NCI-H510A treated with DMSO at 0.1 percent for 48 hours (cell line): ENCODE measurements at places on chromosomes 7 and 10.

GRCh38 chr10:94428766-94429707 lies 26.7 kb downstream of the TBC1D12 start:
- no peak for DNase-seq

DNA sequence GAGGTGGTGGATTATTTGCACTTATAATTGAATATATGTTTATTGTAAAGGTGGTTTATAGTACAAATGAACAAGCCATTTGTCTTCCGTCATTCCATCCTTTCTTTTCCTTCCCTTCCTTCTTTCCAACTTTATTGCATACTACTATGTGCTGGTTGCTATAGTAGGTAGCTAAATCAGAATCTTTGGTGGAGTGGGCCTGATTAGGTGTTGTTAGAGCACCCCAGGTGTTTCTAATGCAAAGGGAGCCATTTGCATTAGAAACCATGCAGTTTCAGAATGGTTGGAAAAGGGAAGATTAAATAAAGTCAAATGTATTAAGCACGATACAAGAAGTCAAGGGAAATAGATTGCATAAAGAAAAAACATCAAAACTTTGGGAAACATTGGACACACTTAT lies 88.8 kb upstream of the TRIL start:
- DNase-seq = no peak

- no peak for DNase-seq
Measured at GRCh38 chr7:21106296-21106732, 319.6 kb upstream of the SP8 start.

GRCh38 chr7:80472491-80473200 lies 39.2 kb downstream of the GNAT3 start:
- DNase-seq = no peak

DNA sequence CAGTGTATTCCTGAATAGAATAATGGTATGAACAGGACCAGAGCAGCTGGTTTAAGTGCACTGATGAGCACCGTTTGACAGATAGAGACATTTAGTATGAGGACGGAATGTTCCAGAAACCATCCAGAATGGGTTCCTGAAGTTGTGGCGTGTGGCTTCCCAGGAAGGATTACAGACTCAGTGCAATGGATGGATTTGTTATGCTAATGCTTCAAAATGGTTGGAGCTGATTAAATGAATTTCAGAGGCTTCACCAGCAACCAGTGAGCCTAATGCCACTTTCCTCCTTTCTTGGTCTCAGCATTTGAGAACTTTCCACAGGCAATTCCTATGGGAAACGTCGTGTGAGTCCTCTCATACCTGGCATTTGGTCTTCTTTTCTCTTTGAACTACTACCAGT lies 9.9 kb downstream of the GATA3 start:
- no peak for DNase-seq

DNA sequence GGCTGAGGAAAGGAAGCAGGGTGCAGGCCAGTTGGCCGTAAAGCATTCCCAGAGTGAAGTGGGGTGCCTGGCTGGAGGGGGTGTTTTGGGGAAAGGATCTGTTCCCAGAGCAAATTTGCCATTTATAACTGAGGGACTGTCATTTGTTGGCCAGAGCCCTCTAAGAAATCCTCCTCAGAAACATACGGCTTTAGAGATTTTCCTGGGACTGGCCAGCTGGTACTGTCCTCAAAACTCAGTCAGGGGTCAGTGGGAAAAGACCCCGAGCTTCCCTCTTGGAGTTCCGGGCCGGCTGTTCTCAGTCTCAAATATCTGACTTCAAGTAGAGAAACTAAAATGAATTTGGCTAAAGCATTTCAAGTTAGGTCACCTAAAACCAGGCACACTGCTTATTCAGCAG lies 55.9 kb downstream of the ETV1 start:
- no peak for DNase-seq

DNA sequence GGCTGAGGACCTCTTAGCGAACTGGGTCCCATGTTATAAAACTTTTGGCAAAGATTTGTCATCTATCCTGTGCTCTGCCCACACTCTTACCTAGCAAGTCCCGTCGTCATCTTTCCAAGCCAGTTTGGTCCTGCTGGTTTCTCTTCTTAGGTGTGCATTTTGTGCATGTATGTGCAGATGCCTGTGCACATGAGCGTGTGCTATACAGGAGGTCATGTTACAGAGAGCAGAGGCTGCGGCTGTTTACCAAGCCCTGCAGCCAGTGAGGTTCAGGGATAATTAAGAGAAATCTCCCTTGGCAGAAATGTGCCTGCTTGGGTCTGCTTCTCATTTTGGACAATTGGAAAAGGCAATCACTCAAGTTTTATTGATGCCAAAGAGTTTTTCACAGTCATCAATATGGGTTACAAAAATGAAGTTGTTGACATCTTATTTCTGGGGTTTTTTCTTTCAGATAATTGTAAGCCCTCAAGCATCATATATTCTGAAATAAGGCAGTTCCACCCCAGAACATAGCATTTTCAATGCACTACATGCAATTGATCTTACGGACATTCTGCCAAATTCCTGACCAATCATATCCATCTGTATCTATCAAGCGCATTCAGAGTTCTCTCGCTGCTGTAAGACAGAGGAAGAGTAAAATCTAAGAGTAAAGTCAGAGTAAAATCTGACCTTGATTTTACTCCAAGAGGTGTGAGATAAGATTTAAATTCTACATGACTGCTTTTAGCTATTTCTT lies 361.4 kb upstream of the ZNF32 start:
- no peak for DNase-seq

DNA sequence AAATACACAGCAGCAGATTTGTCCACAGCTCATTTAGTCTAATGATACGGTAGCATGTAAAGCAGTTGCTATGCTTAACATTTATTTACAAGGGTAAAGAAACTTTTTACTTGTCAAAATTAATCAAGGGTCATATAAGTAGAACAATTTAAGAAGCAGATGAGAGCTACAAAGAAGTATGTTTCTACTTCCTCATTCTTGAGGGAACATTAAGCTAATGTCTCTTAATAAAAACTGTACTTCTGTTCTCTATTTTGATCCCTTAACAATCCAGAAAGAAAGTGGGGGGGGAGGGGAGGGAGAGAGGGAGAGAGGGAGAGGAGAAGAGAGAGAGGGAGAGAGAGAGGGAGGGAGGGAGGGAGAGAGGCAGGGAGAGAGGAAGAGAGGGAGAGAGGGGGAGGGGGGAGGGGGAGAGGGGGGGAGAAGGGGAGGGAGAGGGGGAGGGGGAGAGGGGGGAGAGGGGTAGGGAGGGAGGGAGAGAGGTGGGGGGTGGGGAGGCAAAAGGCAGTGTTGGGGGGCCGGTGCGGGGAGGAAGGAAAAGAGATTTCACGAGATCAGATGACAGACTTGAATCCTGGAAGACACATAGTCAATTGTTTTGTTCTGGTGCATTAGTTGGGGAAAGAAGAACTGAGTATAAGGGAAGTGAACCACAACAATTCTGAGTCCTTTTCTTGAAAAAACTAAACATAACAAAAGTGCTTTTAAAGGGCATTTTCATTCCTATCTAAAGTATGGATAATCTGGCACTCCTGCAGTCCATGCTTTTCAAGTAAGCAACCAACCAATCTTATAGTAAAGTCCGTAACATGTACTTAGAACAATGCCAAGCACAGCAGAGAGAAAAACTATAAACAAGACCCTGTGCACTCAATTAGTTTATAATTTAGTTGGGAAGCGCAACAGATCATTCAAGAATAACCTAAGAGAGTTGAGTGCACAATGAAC lies 128.0 kb downstream of the USP6NL start:
- DNase-seq = no peak

- DNase-seq = no peak
Measured at GRCh38 chr10:92363498-92363897, 72.5 kb downstream of the MARCHF5 start.

DNA sequence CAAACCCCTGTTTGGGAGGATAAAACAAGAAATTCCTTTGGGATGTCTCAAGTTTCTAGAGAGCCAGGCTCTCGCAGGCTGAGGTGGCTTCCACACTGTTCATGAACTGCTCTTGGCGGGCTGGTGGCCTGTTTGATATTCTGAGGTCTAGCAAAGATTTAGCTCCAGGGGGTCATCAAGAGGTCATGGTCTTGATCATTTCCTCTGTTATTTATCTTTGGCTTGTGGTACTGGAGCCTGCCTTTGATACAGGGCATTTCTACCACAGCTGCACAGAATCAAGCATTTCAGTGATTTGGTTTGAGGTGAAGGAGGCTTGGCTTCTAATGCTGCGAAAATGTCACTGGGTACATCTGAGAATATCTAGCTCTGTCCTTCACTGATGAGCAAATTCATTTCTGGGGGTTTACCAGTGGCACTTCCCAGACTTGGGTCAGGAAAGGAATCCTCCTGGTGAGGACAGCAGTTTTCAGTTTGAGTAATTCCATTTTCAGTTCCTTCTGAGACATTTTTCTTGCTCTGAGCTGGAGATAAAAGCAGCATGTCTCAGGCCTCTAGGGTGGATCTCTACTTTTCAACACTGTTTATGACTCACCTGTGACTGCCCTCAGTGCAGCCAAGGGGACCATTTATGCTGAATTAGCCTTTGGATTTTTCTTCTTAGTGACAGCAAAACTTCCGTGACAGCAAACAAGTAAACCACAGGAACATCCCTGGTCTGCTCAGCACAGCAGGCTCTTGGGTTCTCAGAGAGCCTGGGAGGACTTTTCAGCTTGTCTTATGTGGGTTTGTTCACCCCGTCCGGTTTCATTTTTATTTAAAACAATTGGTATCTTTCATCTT lies 312.0 kb downstream of the RNLS start:
- DNase-seq = no peak

GRCh38 chr7:129401228-129401966 lies 32.8 kb upstream of the STRIP2 start:
- no peak for DNase-seq

GRCh38 chr7:138961159-138961558 lies 20.0 kb downstream of the KIAA1549 start:
- DNase-seq = no peak

- no peak for DNase-seq
Measured at GRCh38 chr7:40611095-40611871, 476.5 kb downstream of the SUGCT start.

GRCh38 chr7:117949232-117949631 lies 76.0 kb upstream of the CTTNBP2 start:
- DNase-seq = no peak

DNA sequence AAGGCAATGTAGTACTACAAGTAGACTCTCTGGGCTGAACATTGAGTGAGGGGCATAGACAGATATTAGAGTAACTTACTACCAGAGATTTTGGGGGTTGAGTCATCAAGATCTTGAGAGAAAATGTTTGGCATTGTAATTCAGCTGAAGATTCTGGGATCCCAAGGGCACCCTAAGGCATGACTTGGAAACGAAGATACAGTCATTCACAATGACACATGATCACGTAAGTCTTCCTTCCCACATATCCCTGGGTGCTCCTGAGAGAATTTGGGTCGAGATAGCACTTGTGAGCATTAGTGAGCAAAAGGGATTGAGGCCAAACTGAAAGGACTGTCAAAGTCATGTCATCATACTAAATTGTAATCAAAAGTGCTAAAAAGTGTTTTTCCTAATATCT lies 192.5 kb upstream of the PCLO start:
- no peak for DNase-seq

DNA sequence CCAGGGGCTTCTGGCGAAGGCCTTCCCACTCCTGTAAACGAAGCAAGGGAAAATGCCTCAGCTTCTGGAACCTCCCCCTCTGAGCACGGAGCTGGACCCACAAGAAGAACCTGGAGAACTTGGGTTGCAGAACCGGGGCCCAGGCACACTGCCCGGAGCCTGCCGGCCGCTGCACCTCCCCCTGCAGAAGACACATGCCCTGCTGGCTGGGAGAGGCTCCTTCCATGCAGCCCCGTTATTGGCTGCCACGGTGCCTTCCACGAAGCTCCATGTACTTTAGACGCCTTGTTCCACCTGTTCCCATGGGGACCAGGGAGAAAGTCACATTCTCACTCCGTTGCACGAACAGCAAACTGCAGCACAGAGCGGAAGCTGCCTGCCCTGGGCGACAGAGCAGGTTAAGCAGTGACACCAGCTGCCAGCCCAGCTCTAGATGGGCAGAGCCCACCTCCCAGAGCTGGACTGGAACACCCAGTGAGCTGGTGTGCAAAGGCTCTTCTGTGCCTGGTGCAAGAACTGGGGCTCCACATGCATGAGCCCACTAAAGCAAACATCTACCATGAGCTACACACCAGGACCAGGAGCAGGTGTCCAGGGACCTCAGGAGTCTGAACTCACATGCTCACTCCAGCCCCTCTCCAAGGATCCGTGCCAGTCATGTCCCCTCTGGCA lies 70.1 kb downstream of the TNS3 start:
- no peak for DNase-seq

- DNase-seq = peak; percentile 37
Measured at GRCh38 chr10:31864834-31865518, 63.7 kb downstream of the ARHGAP12 start.

DNA sequence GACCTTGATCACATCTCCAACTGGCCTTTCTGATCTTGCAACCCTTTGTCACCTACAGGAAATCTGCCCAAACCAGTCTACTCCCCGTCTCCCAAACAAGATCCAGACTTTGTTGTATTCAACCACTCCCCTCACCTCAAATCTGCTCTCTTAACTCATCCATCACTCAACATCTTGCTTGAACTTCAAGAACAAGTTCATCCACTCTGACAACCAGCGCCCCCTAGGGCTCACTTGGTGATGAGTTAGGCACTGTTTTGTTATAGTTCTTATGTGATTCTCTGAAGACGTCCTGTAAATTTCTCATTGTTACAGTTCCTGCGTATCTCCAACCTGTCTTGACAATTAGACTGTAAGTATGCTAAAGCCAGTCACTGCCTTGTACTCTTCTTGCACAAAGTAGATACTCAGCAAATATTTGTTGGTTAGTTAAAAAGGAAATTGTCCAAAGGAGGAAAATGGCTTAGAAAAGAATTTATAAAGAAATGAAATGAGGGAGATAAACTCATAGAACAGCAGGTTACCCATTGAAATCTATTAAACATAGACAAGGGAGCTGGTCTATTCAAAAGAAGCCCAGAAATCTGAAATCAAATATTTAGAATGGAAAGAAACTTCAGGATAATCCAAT lies 5.3 kb downstream of the FRMD4A start:
- DNase-seq = no peak

GRCh38 chr10:131753336-131753735 lies 147.5 kb upstream of the PPP2R2D start:
- no peak for DNase-seq

GRCh38 chr10:74957285-74957961 lies 131.0 kb downstream of the KAT6B start:
- DNase-seq = no peak

DNA sequence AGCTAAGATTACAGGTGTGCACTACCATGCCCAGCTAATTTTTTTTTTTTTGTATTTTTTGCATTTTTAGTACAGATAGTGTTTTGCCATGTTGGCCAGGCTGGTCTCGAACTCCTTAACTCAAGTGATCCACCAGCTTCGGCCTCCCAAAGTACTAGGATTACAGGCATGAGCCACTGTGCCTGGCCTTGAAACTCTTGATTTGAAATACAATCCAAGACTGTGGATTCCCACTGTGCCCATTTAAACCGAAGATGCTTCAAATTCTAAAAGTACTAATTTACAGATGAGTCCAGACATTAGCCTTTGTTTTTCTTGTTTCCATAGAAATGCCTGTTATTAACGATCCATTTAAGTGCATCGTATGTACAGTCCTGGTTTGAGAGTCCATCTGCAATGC lies 130.9 kb downstream of the CACNA2D1 start:
- no peak for DNase-seq

GRCh38 chr7:37109843-37110242 lies 338.8 kb downstream of the ELMO1 start:
- no peak for DNase-seq

- DNase-seq = peak; percentile 64
Measured at GRCh38 chr7:35253710-35254495, at the start of gene TBX20. Gene TBX20 (minus strand): TSS chr7:35254100. CDS start chr7:35253620, 480 bp downstream.
